ENCODE measurements at places on chromosomes 4 and X.

- no peak for DNase-seq
Measured at GRCh38 chr4:80608281-80608980, 272.9 kb downstream of the CFAP299 start.

GRCh38 chr4:156473151-156473550, 498.4 kb downstream of the PDGFC start:
- no peak for DNase-seq

GRCh38 chrX:45424326-45424725, 223.7 kb upstream of the DIPK2B start:
- no peak for DNase-seq

DNA sequence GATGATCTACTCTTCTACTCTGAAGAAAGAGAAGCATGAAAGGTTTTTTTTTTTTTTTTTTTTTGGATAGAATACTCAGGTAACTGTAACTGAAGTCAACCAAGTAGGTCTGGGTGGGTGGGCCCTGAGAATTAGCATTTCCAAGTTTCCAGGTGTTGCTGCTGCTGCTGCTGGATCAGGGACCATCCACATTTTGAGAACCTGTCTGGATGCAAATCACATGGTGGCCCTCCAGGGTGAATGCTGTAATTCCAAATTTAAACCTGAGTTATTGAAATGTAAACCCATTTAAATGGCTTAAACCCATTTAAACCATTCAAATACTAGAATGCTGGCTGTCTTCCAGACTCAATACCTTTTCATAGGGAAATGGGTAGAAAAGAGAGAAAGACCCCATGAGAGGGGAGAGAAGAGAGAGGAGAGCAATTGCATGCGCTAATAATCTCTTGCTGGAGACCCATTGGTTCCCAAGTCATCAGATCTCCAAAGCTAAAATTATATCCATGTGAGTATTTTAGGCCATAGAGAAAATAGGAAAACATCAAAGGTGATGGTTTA, 17.6 kb downstream of the SUPT20HL1 start:
- DNase-seq: no peak

DNA sequence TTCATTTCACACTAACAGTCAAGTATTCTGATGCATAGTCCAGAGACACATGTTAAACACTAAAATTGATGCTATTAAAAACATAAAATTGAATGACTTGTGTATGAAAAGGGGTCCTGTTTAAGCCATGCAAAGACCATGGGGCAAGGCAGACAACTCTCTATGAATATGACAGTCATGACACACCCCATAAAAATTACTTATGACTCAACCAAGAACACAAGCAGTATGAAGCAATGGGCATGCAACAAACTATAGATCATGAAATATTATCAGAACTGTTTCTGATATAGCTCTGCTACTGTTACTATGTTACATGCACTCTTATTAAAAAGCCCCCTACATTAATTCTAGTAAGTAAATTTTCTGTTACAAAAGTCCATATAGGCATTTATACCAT, 57.5 kb upstream of the ZCCHC13 start:
- no peak for DNase-seq

DNA sequence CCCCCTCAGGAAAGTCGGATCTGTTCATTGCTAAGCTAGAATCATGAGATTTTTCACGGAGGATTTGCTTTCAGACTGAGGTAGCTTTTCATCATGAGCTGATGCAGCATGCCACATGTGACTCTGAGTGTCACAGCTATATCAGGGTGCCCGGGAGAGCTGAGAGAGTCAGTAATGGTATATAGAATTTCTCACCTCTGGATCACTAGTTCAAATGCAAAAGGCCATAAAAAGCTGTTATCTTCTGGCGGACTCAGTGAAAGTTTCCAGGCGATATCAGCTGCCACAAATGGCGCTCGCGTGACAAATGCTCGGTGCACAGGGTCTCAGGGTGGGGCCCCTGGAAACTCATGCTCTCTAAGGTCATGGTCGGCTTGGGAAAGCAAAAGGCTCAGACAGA, 150.1 kb downstream of the DHX15 start:
- DNase-seq: no peak

DNA sequence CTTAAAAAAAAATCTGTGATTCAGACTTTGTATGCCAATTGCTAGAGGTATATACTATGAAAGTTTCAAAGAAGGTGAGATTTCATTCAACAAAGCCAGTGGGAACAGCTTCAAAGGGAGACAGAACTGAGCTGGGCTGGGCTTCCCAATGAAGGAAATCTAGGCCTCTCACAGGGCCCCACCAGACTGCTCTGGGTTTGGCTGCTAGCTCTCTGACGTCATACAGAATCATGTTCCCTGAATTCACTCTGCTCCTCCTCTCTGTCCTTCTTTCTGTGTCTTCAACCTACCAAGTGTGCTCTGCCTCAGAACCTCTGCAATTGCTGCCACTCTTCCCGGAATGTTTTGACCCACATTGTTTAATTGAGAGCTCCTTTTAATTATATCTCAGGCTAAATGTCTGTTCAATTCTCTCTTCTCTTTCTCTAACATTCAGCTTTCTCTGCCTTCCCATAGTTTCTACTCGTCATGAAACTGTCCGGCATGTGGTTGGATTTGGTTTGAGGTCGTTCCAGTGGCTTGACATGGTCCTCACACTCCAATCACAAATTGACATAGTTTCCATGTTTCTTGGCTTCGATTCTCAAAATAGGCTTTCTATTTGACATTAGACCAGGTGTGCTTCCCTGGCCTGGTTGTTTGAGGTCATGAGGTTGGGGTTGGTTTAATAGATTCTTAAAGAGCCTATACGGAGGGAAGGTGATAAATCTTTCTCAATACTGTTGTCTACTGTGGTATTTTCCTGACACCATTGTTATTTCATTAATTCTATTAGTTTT, 282.1 kb upstream of the EMCN start:
- no peak for DNase-seq

- no peak for DNase-seq
Measured at GRCh38 chr4:47160095-47160494, 128.7 kb downstream of the GABRB1 start.

GRCh38 chr4:99856166-99856565, 38.1 kb downstream of the LAMTOR3 start:
- DNase-seq: no peak

- no peak for DNase-seq
Measured at GRCh38 chr4:5357870-5358269, 306.6 kb downstream of the STK32B start.

DNA sequence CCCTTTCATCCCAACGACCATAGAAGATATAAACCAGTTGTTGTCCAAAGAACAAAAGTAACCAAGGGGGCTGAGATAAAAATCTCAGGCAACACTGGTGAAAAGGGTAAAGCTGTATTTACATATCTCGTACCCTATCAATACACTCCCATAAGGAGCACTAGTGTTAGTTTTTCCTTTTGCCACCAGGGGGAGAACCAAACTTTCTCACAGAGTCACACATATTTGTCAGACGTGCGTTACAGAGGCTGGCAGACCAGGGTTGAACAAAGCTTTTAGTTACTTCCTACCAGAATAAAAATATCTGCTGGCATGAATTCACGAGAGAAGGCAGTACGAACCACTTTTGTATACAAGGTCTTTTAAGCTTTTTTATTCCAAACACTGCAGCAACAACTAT, 88.3 kb downstream of the AMELX start:
- DNase-seq: no peak

Measured in ovary (tissue), 10 donors.